RPMI7951 (cell line): ENCODE measurements at places on chromosomes 12 and 14. TPM values are rescaled to one million over a fixed set of nuclear protein-coding genes. Genes with fewer than 3 reads are reported as not detected.

DNA sequence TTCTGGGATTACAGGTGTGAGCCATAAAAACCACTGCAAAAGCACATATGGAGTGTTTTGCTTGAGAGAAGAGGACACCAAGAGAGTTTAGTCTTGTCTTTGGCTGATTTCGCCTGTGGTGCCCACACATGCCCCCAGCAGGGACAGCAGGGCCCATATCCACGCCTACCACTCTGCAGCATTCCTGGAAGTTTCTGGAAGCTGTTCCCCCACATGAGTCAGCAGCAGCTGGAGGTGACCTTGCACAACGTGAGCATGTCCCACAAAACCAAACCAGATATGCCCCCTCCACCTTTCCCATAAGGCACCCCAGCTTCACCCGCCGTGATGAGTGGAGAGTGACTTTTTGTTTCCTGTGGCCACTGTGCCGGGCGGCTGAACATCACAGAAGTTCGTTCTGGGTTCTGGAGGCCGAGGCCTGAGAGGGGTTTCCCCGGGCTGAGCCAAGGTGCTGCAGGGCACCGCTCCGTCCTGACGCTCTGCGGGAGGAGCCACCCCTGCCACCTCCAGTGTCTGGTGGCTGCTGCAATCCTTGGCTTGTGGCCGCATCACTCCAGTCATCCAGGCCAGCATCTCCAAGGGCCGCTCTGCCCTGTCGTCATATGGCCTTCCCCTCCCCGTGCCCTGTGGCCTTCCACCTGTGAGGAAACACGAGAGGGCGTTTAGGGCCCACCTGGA lies 4.7 kb downstream of the ASPG start:
- no peak for DNase-seq

DNA sequence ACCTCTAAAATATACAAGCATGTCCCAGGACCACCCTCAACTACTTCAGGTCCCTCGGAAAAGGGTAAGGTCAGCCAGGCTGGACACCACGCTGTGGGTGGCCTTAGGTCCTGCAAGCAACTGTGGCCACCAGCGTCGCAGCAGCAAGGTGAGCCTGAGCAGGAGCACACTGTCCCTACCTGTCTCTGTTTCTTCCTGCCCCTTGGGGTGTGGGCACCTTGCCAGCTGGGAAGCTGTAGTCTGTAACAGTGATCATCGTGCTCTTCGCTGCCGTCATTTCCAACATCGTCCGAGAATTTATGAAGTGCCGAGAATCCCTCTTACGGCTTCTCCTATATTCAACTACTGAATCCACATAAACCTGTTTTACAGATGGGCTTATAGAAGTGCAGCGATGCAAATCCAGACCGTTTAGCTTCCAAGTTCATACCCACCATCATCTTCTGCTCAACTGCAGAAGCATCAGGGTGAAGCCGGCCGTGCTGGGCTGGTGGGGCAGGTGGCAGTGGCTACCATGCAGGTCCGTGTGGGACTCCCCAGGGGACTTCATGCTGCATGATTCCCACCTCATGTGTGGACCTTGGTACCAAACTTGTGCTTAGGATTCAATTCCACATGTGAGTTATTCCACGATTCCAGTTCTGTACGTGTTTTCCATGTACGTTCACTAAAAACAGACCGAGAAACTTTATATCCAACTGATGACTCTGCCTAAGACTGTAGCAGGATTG lies 361.3 kb upstream of the SFSWAP start:
- DNase-seq: no peak

GRCh38 chr12:2152134-2152533 lies 99.3 kb downstream of the CACNA1C start:
- peak; percentile 60 for DNase-seq

BATF gene
- 3.6 and 3.9 TPM in 2 replicates for total RNA-seq

REP15 gene
- 1.4 and 1.6 TPM in 2 replicates for total RNA-seq

MYH6 gene
- not detected in 2 replicates for total RNA-seq
